Stomach (tissue), 19 donors: ENCODE measurements at places on chromosomes 7 and 10. TPM values are rescaled to one million over a fixed set of nuclear protein-coding genes. Genes with fewer than 3 reads are reported as not detected.
A peak's percentile ranks its signal among the peaks of the same experiment; 100 is the strongest.

The VAX1 gene
- total RNA-seq: not detected

GRCh38 chr7:2173189-2173827 is 59.4 kb downstream of the MAD1L1 start:
- DNase-seq: no peak

The AQP1 gene
- 40.4 TPM for total RNA-seq

DNA sequence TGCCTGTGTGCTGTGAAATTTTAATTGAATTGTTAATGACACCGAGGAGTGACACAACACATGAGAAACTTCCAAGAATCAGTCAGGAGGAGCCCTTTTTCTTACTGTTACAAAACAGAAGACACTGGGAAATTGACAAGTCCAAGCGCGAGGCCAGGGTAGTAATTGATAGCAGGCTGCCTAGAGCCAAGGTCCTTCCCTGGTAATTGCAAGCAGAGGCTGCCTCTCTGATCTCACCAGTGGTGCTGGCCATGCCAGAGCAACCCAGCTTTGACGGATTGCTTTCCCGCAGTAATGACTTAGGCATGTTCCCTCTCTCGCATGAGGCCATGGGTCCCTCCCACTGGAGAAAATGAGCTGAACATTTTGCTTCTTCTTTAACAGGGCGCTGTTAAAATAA is 111.5 kb downstream of the LRMDA start:
- DNase-seq: peak; percentile 79

The HTR7 gene
- total RNA-seq: 3.0 TPM

DNA sequence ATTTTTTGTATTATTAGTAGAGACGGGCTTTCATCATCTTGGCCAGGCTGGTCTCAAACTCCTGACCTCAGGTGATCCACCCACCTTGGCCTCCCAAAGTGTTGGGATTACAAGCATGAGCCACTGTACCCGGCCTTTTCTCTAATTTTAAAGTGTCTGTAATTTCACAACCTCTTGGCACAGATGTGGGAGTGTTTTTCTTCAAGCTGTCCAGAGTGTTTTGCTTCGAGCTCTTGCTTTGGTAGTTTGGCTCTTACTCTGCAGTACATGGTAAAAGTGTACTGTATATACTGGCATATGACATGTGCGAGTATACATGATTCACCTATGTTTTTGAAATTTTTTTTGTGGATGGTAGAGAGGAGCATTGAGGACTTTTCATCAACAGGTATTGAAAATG is 9.8 kb downstream of the SRGN start:
- no peak for DNase-seq

GRCh38 chr7:89377219-89377618 is 581.7 kb upstream of the TEX47 start:
- no peak for DNase-seq

- no peak for DNase-seq
Measured at GRCh38 chr7:132650498-132650897, 74.2 kb upstream of the PLXNA4 start.

DNA sequence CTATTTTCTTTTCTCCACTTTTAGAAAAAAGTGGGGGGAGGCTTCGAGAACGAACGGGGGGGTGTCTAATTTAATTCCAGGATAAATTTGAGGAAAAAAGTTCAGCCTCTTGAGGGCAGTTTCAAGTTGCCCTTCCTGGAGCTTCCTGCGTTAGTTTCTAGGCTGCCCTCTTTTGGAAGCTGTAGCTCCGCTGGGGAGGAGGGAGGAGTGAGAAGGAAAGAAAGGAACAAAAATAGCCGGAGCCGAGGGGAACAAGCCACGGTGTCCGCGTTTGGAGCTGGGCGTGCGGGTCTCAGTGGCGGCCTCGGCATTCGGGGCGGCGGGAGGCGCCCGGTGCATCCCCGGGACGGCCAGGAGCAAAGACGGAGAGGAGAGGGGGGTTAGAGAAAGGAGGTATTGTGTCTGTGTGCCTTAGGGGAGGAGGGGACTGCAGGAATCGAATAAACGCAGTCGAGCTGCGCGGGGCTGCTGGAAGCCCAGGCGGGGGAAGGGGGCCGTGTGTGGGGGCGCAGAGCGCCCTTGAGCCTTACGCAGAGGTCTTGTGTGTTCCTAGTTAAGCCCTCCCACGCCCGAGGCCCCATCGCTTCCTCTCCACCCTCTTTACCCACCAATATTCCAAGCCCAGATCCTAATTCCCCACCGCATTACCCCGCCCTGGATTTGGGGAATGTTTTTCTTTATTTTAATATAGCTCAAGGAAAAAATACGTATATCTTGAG is 2.0 kb upstream of the TNRC18 start:
- DNase-seq: peak; percentile 95

The CCL24 gene
- not detected for total RNA-seq

DNA sequence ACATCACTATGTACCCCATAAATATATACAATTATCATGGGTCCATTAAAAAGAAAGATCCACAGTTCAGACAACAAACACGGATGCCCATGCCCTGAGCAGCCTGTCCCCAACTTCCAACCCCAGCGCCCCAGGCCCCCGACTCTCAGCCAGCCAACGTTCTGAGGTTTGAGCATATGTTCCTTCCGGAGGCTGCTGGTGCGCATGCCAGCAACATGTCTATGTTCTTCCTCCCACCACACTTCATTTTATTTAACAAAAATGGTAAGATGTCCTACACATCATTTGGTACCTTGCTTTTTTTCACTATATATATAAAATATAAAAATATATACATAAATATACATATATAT is 250.9 kb downstream of the MAD1L1 start:
- DNase-seq: no peak

The IFRD1 gene
- 137 TPM for total RNA-seq

The CD36 gene
- total RNA-seq: 51.3 TPM

The FKBP6 gene
- total RNA-seq: not detected

- DNase-seq: no peak
Measured at GRCh38 chr10:117163954-117164548, 26.0 kb upstream of the VAX1 start.

GRCh38 chr7:120735791-120736190 is 122.2 kb downstream of the TSPAN12 start:
- DNase-seq: peak; percentile 35

DNA sequence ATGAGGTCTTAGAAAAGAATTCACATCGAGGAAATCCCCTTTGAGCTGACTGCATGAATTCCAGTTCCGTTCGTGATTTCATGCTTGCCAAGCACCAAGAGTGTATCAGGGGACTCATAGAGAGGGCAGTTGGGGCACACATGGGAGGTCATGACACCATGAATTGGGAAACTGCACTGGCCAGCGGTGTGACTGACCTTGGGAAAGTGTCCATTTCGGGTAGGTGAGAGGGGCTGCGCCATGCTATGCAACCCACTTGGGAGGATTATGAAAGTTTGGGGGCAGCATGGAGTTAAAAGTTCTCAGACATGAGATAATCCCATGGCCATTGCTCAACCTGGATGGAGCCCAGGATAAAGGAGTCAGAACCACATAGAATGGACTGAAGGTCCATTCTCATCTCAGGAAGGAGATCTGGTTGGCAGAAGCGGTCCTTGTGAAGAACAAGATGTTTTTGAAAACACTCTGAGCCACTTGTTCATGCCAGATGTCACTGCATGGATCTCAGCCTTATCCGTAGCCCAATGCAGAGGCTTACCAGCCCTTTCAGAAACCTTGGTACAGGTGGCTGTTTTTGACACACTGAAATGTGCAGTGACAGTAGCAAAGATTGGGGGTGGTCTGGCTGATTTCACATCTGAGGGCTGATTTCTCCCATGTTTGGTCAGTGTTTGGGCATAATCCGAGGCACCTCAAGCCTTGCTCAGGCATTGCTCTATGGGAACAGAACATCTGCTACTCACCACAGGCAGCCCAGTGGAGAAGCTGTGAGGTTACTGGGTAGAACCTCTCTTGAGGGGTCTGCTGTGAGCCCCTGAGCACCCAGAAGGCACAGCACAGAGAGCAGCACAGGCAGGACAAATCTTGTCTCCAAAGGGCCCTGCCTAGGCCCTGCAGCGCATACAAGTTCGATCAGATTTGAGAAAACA is 252.3 kb downstream of the CXCL12 start:
- DNase-seq: no peak

The CYP26C1 gene
- total RNA-seq: 7.0 TPM

The FXYD4 gene
- not detected for total RNA-seq

DNA sequence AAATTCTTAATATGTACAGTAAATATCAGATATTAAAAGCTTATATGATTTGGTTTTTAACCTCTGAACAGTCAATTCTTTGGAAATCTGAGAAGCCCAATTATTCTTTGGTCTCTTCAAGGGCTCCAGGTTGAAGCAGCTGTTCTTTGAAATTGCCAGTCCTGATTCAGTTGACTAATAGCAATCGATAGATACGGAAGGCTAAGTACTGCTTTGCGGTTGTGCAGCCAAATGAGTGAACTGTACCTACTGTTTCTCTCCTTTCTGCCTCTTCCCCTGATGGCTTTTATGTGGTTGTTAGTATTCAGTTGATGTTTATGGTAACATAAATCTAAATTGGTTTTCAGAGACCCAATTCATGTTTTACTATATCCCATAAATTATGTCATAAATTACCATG is 103.1 kb upstream of the RPA3 start:
- DNase-seq: no peak

DNA sequence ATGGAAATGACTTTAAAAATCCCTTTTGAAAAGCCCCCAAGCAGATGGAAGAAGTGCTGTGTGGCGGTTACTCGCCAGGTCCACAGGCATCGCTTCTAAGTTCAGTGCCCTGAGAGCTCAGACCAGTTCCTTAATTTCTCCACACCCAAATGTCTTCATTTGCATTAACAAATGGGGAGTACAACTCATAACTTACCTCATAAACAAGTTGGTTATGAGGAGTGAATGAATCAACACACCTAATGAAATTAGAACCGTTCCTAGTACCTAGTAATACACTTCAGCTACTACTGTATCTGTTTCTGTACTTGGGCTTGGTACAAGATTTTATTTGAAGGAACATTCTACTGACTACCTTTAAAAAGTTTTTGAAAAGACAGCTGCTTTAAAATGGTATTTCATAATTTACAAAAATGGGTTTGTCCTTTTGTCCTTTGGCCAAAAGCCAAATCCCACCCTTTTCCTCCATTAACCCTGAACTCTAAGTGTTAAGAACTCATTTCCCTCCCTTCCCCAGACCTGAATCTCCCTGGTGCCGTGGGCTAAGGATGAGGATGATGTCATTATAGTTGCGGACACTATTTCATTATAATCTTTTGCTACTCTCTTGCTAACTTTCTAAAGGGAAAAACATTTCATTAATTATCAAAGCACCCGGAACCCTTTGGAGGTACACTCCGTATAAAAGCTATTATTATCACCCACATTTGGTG is 221.5 kb upstream of the CELF2 start:
- DNase-seq: peak; percentile 77
